ENCODE measurements at places on chromosomes 11 and 22.
A peak's percentile ranks its signal among the peaks of the same experiment; 100 is the strongest.

GRCh38 chr11:44817207-44817949 is 90.6 kb downstream of the TSPAN18 start:
- DNase-seq = no peak

DNA sequence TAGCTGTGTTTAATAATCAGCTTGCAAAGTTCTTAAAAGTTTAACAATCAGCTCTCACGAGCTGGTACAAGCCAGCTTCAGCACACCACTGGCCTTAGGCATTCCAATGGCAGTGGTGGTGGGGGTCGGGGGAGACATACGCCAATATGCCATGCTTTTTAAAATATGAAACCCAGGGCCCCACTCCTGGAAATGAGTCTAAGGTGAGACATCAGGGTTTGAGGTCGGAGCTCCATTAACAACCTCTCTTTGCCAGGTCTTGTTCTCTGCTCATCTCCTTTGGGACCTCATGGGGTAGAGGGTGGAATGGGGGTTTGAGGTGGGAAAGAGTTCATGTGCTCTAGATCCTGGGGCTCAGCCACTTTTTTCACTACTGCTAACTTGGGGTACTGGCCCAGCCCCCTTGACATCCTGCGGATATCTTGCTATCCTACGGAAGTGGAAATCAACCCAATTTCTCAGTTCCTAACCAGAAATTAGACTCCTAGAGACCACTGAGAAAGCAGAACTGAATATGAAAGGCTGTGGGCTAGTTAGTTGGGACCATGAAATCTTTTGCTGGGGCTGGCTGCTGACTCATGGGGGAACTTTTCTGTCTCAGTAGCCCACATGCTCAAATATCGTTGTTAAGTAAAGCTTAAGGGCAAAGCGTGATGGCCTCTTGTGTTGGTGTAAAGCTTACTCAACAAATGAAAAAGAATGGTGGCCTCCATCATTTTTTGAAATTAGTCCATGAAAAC is 90.1 kb downstream of the PDHX start:
- DNase-seq = peak; percentile 40

GRCh38 chr22:30821863-30822215 is 127.2 kb downstream of the OSBP2 start:
- no peak for DNase-seq

DNA sequence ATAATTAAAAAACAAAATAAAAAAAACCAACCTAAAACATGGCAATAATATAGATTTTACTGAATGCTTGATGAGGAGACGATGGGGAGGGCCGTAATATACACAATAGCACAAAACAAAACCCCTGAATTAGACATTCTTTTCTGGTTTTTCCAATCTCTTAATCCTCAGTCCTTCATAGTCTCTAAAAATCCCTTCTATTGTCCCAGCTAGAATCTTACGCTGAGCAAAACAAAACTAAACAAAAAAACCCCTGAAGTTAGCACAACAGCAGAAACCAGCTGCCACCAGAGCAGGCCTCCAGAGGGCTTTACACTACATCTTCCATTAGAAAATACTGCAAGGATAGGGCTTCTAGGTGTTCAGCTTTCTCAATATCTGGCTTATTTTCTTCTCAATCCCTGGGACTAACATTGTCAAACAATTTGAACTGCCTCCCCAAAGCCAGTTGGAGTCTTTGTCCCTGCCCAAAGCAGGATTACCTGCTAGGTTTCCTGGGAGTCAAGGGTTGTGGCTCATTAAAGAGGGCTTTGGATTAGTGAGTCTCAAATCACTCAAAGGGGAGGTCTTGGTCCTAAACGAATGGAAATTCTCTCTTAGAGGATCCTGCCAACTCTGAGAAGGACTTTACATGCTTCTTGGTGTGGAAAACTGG is 2.1 kb upstream of the RNF26 start:
- no peak for DNase-seq

GRCh38 chr22:23034621-23035556 is 35.4 kb upstream of the GNAZ start:
- DNase-seq = no peak

DNA sequence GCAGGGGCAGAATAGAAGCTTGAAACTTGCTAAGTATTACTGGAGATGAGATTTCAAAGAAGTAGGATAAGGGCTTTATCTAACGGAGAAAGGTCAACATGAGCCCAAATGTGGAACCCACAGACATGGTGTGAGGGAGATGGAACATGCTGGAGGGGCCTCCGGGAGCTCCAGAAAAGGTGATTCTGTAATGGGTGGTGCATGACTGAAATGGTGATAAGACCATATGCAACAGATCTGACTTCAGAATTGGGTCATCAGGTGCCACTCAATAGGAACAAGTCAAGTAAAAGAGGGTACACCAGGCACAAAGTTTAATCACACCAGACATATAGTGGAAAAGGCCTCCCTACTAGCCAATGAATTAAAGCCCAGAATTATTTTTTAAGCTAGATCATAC is 7.9 kb upstream of the CEP295 start:
- no peak for DNase-seq

- no peak for DNase-seq
These were observed 3.3 kb downstream of the ART5 start for GRCh38 chr11:3638513-3638912.
